ENCODE measurements at places on chromosomes 11 and 22. TPM values are rescaled to one million over a fixed set of nuclear protein-coding genes. Genes with fewer than 3 reads are reported as not detected.

GRCh38 chr11:64534950-64535349, 56.1 kb upstream of the SLC22A12 start:
- peaks cover 7% of the 10 kb centered on the region for H3K4me1 ChIP-seq
- no peak for DNase-seq
- peaks cover 27% of the 10 kb centered on the region for H3K27me3 ChIP-seq

The OR2AT4 gene
- not detected for total RNA-seq

GRCh38 chr11:131833366-131833765, 463.0 kb downstream of the NTM start:
- DNase-seq: no peak
- H3K27me3 ChIP-seq: no peaks in the 10 kb centered on the region
- H3K36me3 ChIP-seq: no peaks in the 10 kb centered on the region
- H3K4me1 ChIP-seq: peaks cover 14% of the 10 kb centered on the region

DNA sequence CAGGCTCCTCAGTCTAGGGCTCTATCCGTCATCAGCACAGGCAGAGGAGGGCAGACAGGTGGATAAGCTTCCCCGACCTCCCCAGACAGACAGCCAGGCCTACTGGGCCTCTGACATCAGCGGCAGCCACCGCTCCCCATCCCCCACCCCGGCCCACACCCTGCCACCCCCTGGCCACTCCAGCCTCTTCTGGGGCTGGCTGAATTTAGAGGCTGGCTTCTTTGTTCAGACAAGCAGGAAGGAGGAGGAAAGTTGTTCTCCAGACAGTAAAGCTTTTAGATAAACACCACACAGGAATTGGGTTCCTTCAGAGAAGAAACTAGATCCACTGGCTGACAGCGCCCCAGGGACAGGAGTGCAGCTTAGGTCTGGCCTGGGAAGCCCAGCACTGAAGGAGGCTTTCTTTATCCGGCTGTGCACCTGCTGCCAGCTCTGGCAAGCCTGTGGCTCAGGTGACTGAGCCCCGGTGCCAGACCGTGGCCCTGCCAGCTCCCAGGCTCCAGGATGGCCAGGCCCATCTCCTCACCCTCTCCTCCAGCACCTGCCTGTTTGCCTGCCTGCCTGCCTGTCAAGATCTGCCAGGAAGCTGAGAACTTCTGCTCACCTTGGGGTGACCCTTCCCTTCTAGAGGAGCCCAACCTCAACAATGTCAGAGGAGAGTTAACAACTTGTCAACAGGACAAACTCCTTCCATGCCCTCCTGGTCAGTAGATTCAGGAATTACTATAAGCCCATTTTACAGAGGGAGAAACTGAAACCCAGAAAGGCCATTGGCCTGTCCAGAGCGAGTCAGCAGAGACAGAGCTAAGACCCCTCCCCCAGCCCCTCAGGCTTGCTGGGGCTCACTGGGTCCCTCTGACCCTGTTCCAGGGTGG, 44.0 kb upstream of the KLHL35 start:
- H3K4me1 ChIP-seq: peaks cover 22% of the 10 kb centered on the region
- no peak for DNase-seq
- no peak overlapping the region for H3K4me3 ChIP-seq
- H3K36me3 ChIP-seq: no peaks in the 10 kb centered on the region
